Stimulated activated CD8-positive, alpha-beta memory T cell treated with anti-CD3 and anti-CD28 coated beads, Interleukin-15, amount 100 ng/mL, for 1 hour (primary cell): ENCODE measurements at places on chromosomes 6 and 20.

DNA sequence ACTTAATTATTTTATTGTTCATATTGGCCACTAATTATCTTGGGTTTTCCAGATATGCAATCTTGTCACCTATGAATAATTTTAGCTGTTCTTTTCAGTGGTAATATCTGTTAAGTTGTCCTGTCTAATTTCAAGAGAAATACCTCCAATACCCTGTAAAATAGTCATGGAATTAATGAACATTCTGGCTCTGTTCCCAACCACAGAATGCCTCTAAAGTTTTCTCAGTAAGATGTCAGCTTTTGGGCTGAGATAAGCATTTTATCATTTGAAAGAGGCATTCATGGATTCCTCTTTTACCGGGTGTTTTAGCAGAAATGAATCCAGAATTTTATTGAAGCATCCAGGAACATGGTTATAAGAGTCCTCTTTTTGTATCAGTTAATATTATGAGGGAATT lies 109.3 kb downstream of the WDR27 start:
- no peak for DNase-seq

GRCh38 chr6:126804332-126805064 lies 314.0 kb upstream of the RSPO3 start:
- no peak for DNase-seq

DNA sequence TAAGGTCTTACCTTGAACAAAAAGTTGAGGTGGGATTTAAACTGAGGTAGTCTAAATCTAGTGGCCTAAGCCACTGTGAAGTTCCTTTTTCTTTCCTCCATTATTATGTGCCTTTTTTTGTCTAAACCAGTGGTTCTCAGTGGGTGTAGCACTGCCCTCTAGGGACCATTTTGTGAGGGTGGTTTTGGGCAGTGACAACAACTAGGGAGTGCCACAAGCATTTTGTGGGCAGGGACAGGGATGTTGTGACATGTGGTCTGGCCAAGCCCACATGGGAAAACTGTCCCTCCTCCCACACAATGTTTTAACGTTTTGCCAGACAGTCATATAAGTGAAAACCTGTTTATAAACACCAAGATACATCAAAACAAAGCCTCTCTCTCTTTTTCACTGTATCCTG lies 899.4 kb upstream of the FLRT3 start:
- no peak for DNase-seq

- DNase-seq: no peak
Observed at GRCh38 chr6:93523365-93523764, 104.0 kb upstream of the EPHA7 start.

GRCh38 chr20:57009775-57010174 lies 256.7 kb downstream of the BMP7 start:
- no peak for DNase-seq

GRCh38 chr20:41159547-41159946 lies 22.2 kb downstream of the PLCG1 start:
- no peak for DNase-seq

DNA sequence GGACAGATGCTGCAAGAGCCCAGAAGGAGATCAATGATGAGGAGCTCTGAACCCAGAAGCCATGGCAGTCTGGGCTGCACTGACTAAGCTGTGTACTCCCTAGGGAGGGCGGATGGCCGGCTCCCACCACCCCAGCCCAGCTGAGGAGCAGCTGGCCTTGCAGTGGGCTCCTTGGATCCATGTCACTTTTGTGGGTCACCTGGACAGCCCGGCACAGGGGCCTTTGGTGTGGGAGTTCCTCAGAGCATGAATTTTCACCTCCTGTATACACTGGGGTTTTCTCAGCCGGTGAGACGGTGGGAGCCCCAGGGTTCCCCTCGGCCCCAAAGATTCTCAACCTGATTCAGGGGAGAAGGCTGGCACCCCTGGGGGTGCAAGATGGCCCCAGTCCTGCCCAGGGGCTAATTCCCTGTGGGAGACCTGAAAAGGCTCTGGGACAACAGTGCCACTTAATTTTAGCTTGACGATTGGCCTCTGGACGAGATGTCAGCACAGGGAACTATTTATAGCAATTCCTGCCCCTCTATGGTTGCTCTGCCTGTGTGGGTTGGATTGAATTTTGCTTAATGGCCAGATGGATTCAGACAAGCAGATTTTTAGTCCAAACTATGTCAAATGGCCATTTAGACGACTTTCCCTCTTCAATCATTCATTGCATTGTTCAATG lies 121.6 kb upstream of the PMEPA1 start:
- no peak for DNase-seq

DNA sequence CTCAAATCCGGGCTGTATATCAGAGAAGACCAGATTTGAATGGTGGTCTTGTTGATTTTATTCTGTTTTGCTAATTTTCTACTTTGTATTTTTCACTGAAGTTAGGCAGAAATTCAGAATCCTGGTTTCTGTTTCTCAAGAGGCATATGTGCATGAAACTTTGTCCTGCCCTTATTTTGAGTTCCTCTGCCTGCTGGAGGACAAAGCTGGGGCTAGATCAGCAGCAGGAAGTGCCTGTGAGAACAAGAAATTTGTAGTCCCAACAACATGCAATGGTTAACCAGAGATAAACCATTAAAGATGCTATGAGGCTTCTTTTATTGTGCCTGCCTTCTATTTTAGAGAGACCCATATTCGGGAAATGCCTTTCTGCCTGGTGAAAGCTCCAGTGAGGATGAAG lies 37.1 kb downstream of the BEND6 start:
- no peak for DNase-seq

GRCh38 chr6:45505470-45505869 lies 127.7 kb upstream of the SUPT3H start:
- no peak for DNase-seq

- no peak for DNase-seq
Observed at GRCh38 chr20:36085686-36086267, 68.8 kb upstream of the EPB41L1 start.

DNA sequence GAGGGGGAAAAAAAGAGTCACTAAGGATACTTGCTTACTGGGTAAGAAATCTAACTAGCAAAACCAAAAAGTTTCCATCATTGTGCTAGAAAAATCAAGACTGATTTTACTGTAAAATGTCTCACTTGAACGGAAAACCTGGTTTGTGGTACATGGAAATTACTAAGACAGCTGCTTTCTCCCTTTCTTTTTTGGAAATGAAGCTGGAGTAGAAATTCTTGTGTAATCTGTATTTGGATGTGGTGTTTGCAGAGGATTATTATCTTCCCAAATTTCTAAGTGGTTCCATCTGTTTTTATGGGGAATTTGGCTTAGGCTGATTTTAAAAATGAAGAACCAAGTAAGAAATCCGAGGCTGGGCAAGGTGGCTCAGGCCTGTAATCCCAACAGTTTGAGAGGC lies 20.4 kb downstream of the EPB41L2 start:
- DNase-seq: no peak

DNA sequence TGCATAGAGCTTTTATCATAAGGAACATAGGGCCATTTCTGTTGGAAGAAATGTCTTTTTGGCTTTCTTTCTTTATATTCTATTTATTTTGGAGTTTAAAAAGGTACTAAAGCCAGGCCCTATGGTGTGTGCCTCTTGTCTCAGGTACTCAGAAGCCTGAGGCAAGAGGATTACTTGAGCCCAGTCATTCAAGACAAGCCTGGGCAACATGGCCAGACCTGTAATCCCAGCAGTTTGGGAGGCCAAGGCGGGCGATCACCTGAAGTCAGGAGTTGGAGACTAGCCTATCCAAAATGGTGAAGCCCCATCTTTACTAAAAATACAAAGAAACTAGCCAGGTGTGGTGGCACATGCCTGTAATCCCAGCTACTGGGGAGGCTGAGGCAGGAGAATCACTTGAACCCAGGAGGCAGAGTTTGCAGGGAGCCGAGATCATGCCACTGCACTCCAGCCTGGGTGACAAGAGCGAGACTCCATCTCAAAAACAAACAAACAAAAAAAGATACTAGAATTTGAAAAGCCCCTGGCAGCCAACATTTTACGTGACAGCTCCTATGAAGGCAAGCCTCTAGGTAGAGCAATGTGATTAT lies 80.0 kb downstream of the CBFA2T2 start:
- no peak for DNase-seq

- DNase-seq: no peak
Observed at GRCh38 chr6:38776515-38776914, 61.4 kb downstream of the DNAH8 start.

DNA sequence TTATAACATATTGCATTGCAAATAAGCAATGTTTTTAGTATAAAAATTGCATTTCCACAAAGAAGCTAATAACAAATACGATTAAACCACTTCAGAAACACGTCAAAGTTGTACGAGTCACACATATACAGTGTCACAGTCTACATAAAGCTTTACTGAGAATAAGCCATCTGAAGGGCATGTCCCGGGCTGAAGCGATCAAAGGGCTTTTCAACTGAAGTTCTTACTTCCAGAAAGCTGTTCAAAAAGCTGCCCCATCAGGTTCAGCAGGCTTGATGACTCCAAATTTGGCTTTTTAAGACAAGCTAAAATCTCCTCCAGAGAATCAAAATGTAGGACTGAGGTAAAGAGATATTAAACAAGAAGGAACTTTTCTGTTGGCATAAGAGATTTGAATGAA lies 37.5 kb upstream of the HAO1 start:
- no peak for DNase-seq

GRCh38 chr6:164795056-164795815 lies 514.2 kb downstream of the C6orf118 start:
- no peak for DNase-seq

DNA sequence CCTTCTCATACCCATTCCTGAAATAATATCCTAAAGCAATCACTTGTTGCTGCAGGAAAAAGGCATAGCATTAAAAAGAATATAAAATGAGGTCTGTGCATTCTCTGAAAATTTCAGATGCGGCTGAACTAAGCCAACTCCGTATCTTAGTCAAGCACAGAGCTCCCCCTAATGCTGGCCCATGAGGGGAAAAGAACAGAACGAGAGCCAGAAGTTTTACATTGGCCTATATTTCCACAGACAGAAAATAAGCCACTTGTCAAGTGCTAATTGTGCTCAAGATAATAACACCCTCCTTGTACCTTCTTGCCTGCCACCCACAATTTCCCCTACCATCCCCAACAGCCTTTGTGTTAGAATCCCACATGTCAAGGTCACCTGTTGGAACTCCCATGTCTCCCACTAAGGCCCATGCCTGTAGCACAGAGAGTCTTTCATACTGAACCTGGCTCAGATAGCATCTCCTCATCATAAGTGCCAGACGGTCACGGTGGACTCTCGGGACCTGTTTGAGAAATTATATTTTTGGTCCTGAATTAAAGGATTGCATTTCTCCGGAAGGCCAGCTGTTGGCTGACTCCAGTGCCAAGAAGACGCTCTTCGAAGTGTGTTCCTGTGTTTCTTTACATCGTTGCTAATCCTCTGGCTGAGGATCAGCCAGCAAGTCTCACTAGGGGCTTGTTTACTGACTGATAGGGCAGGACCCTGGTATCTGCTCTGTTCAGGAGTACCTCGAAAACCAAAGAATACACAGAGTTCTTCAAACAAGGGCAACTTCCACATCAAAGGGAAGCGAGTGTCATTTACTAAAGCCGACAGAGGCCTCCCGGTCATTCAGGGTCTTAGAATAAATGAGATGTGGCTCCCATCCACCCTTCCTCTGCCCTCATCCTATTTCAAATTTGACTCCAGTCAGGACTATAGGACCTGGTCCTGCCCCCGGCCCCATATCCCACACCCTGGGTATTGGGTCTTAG lies 183.4 kb upstream of the FBXL4 start:
- DNase-seq: no peak

- peak; percentile 5 for DNase-seq
Observed at GRCh38 chr6:4805553-4806336, 29.5 kb downstream of the CDYL start.

DNA sequence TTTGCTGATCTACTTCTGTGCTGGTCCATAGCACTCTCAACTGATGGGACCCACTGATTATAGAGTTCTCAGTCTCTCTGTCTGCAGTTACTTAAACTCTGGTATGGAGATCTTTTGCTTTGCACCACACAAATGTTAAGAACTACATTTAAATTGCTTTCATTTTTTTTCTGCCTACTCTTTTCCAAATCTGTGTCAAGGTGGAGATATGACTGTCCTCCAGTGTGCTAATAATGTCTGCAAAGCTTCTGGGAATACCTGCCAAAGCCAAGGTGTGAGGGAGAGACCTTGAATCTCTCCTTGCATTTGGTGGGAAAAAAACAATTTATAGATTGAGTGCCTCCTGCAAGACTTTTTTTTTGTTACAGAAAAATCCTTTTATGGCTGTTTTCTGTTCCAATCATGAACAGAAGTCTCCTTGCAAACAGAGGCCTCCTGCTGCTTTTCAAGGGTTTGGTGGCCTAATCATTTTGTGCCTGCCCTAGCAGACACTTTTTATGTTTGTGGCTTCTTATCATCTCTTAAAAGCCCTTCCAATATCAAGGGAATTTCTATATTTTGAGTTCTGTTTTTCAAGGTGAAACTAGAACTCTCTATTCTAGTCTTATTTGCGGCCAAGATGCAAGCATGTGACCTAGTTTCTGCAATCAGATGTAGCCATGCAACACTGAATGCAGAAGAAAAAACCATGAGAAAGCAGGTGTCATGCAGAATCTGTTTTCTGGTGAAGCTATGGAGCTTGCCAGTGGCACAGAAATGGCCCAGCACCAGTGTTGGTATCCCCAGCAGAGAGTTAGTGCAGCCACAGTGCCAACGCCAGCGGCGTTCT lies 23.2 kb upstream of the AKIRIN2 start:
- no peak for DNase-seq

GRCh38 chr20:49693435-49694171 lies 20.1 kb downstream of the B4GALT5 start:
- no peak for DNase-seq

DNA sequence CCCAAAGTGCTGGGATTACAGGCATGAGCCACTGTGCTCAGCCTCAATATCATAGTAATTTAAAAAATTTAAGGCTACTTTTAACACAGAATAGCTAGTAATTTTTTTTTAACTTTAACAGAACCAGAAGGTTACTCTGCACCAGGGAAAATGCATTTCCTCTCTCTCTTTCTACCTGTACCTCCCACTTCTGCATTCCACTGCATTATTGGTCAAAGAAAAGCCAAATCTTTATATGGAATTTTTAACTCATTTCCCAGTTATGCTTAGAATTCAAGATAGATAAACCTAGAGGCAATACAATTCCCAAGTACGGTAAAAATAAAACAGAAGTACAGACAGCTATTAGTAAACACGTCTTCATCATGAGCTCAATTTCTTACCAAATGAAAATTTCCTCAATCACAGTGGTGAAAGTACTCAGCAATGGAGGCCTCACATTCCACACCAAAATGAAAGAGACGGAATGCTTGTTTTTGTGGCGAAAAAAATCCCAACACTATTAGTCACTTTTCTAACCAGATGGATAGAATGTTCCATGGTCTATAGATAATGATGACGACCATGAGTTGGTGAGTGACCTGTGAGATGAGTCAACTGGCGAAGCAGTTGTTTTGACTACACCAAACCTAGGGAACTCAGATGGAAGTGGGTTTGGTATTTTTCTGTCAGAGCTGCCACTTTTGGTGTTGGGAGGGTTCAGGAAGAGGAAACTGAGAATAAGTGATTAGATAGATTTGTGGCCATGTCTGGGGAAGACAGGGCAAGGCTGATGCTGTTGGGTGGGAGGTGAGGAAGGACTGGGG lies 104.7 kb upstream of the SGK1 start:
- DNase-seq: no peak

DNA sequence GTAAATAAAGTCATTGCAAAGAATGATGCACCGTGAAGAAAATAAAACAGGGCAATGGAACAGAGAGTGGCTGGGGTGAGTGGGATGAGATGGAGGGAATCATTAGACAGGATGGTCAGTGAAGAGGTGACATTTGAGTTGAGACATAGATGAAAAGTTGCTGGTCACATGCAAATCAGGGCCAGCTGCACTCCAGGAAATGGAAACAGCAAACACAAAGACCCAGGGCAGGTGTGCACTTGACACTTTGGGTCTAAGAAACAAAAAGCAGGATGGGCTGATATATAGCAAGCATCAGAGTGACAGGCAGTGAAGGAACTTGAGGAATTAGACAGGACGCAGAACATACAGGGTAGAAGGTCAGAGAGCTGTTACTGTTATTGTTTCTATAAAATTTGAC lies 171.5 kb upstream of the RIPOR2 start:
- DNase-seq: no peak
